Left colon (tissue), 2 donors: ENCODE measurements at places on chromosomes 16 and 17.
A peak's percentile ranks its signal among the peaks of the same experiment; 100 is the strongest.

GRCh38 chr17:30477774-30478115 is 537 bp downstream of the GOSR1 start:
- DNase-seq: no peak

DNA sequence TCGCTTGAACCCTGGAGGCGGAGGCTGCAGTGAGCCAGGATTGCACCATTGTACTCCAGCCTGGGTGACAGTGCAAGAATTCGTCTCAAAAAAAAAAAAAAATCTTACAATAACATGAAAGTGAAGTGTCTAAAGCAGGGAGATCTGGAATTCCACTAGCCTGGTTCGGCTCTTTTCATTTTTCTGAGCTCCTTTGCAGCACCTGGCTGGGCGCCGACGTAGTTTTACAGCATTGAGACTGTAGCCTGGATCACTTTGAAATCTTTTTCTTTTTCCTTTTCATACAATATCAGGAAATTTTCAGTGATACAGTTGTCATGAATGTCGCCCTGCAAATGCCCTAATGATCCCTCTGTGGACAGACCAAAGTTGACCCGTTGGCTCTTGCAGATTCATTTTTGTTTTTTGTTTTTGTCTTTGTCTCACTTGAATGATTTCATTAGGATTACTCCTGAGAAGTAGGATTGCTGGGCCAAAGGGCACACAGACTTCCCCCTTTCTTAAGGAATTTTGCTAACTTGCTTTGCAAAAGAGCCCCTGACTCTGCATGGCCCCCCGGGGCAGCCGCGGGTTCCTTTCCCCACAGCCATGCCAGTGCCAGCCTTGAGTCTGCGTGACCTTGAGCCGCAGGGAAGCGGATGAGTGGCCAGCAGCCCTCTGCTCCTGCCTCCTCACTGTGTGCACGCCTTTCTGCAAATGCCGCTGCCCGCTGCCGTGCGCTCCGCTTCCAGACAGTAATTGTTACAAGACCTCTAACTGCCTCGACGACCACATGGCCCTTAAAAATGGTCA is 28.0 kb downstream of the CRISPLD2 start:
- no peak for DNase-seq

- peak; percentile 48 for DNase-seq
These were observed 7.4 kb upstream of the B9D1 start for GRCh38 chr17:19369846-19370492.

DNA sequence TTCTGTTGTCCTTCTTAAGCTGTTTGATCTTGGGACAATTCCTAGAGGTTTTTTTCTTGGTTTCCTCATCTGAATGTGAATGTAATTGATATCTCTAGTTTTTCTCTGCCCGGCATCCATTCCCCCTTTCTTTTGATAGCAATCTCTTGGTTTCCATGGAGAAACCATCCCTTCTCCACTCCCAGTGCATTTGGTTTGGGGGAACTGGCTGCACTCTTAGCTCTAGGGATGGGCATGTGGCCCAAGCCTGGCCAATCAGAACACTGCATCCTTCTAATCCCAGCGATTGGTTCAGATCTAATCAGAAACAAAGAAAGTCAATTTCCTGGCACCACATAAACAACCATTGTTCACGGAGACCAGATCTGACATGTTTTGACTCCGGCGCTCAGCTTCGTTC is 45.1 kb downstream of the IRX3 start:
- DNase-seq: no peak

DNA sequence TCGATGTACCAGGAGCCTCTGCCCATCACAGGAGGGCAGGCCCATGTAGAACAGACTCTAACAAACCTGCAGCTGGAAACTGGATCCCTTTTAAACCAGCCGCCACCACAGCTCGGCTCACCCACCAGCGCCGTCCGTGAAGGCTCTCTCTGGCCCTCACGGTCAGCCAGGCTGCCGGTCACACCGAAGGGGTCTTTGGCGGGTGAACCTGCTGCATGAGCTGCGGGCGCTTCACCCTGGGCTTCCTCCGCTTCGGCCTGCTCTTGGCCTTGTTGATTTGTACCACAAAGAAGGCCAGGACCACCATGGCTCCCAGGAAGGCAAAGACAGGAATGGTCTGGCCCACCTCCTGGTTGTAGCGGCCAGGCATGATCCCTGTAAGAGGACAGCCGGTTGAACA is 11.7 kb upstream of the SLC38A8 start:
- DNase-seq: no peak

DNA sequence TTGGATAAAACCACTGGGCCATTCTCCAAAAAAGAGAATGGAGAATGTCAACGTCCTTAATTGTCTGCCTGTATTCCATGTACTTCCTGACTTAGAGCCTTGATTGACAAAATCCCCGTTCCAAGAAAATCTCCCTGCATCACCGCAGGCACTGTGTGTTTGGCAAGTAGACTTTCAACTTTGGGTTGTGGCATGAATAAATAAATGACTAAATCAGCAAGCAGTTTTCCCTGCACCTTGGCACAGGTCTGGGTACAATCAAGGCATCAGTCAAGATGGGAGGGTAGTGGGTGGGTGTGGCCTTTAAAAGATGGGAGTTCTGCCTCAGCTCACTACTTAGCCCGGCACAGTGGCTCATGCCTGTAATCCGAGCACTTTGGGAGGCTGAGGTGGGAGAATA is 248.5 kb upstream of the RPL38 start:
- peak; percentile 47 for DNase-seq

DNA sequence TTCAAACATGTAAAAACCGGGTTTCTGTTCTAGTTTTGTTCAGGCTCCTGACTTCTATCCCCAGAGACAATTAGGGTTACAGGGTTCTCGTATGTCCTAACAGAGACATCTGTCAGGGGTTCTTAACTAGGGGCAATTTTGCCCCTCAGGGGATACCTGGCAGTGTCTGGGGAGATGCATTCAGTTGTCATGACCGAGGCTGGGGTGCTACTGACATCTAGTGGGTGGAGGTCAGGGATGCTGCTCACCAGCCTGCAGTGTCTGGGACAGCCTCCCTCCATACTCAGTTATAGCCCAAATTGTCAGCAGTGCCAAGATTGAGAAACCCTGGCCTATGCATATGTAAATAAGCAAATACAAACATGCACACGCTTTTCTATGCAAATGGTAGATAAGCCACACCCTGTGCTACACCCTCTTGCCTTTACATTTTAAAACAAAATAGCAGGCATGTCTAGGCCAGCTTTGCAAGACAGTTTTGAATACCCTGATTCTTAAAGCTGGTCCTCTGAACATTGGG is 37.4 kb downstream of the CLEC16A start:
- DNase-seq: no peak

DNA sequence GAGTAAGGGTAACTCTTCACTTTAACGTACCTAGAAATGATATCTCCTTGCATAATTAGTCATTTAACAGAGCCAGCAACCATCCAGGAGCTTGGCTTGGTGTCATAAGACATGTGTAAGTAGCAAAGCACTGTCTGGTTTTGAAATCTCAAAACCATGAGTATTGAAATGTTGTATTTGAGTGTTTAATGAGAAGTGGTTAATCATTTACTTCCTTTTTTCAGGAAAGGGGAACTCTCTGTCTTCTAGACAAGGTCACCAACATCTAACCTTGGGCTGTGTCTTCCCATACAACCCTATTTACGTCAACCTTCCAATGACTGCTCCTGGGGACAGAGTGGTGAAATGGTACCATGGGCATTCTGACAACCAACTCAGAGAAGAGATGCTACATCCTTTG is 27.1 kb downstream of the PMP22 start:
- DNase-seq: no peak

DNA sequence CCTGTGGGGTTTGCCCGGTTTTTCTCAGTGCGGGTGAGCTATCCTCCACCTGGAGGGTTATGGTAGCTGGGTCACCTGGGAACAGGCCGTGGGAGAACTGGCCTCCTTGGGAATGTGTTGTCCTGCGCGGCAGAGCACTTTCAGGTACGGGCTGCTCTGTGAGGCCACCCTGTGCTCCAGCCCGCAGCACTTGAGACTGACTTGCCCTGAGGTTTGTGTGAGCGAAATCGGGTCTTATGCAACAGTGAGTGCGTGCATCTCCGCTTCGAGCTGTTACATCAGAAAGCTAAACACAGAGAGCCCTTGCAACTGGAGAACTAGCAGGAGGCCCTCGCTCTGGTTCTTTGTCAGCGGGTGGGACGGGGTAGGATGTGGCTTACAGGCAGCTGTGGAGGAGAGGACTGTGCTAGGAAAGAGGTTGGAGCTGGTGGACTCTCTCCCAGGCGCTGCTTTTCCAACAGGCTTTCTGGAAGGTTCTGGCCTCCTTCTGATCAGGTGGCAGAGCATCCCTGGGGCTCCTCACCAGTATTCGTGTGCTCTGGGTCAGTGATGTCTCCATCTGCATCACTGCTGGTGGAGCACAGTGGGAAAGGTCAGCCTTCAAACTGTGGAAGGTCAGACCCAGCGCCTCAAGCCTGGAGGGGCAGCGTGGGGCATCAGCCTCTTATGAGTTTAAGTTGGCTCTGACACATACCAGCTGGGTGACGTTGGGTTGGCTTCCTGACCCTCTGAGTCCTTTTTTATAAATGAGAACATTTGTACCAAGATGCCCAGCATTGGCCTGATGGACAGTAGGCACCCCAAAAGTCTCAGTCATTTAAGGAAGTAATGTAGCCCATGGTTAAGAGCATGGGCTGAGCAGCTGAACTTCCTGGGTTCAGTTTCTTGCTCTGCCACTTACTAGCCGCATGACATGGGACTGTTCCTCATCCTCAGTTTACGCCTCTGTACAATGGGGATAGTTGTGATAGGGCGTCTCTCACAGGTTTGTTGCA is 76.3 kb downstream of the KSR1 start:
- no peak for DNase-seq

DNA sequence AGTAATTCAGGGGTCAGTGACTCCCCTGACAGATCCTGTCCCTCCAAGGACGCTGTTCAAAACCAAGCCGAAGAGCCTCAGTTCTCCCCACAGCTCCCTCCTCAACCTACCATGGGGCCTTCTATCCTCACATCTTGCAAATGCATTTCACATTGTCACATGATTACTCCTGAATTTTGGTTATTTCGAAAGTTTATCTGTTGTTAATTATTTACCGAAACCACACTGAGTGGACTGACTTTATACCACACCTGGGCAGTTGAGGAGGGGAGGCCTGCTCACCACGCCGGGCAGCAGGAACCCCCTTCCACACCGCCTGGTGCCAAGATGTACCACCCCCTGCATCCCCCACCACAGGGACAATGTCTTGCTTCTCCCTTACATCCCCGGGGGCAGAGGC is 4.7 kb downstream of the TIMP2 start:
- DNase-seq: no peak

DNA sequence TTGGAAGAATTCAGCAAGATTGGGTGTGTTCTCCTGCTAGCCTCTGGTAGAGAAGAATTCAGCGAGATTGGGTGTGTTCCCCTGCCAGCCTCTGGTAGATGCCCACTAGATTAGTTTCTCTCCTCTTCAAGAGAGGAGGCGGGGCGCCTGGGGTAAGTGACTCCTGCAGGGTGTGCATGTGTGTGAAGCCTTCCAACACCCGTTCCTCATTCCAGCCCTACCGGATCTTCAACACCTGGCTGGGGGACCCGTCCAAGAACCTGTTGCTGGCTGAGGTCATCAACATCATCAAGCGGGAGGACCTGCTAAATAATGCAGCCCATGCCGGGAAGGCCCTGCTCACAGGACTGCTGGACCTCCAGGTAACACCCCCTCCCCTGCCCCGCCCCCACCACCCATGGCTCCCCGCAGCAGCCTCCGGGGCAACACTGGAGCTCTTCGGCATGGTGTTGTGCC is 21.3 kb downstream of the TMEM186 start:
- DNase-seq: no peak

GRCh38 chr17:32161506-32162365 is 19.4 kb downstream of the RHOT1 start:
- DNase-seq: no peak

DNA sequence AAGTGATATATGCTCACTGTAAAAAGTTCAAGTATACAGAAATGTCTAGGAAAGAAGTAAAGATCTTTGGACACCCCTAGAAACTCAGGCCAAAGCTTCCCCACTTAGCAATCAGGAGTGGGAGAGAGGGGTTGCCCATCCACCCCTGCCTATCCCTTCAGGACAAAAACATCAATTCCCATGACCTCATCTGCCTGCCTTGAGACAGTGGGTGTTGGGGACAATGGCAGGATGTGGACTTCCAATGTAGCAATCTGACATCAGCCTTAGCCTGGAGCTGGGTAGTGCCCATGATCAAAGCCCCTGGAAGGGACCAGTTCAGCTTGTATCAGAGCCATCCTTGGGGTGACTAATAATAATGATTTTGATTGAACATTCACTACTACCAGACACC is 18.1 kb downstream of the ITPRIPL2 start:
- DNase-seq: no peak

DNA sequence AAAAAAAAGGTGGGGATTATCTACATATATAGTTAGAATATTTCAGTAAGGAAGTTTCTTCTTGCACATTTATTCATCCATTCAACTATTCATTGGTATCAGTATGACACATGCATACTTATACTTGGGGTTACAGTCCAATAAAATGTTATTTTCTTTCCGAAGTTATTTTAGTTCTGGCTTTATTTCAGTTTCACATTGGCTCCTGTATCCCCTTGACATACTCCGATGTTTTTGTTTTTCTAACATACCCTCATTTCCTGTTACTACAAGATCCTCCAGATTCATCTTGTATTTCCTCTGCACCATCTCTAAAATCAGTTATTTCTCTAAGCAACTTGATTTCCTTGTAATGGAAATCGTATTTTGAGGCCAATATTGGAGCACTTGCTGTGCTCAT is 435.5 kb upstream of the MON1B start:
- no peak for DNase-seq

DNA sequence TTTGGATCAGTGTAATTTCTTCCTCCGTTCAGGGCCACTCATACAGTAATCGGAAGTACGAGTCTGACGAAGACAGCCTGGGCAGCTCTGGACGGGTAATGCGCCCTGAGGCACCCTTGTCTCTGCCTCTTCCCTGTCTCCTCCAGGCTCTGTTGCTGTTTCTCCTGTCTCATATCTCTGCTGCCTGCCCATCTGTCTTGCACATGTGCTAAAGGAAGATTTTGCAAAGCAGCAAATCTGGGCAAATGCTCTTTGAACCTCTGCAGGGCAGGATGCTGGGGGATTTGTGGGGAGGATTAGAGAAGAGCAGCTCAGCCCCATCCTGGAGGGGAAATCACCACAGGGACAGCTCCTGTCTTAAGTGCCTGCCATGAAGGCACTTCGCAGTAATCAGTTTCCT is 32.4 kb upstream of the POLR3E start:
- no peak for DNase-seq

DNA sequence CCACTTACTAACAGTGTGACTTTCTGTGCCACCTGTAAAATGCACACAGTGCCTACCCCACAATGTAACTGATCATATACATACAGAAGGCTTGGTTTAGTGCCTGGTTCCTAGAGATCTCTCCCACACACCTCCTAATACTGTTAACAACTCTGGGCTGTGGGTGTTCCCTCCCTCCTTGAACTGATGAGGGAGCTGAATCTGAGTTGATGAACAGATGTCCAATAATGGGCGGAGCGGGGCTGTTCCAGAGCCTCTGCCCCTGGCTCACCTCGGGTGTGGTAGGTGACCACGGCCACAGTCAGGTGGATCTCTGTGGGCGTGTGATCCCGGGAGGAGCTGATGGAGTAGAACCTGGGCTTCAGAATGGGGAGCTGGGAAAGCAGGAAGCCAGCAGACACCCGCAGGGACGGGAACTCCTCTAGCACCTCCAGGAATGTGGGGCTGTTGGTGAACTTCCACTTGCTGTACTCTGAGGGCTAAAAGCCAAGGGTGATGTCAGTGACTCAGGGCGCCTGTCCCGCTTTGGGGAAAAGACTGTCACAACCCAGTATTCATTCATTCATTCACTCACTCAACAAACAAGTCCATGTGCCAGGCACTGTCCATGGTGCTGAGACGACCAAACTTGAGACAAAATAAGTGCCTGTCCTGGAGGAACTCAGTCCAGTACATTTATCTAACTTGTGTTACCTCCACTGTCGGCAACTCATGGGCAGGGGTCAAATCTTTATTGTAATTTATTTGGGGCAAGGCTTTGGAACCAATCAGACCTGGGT is 37.6 kb downstream of the NOS2 start:
- peak; percentile 31 for DNase-seq
